ENCODE measurements at places on chromosomes 13 and 19.
A peak's percentile ranks its signal among the peaks of the same experiment; 100 is the strongest.

DNA sequence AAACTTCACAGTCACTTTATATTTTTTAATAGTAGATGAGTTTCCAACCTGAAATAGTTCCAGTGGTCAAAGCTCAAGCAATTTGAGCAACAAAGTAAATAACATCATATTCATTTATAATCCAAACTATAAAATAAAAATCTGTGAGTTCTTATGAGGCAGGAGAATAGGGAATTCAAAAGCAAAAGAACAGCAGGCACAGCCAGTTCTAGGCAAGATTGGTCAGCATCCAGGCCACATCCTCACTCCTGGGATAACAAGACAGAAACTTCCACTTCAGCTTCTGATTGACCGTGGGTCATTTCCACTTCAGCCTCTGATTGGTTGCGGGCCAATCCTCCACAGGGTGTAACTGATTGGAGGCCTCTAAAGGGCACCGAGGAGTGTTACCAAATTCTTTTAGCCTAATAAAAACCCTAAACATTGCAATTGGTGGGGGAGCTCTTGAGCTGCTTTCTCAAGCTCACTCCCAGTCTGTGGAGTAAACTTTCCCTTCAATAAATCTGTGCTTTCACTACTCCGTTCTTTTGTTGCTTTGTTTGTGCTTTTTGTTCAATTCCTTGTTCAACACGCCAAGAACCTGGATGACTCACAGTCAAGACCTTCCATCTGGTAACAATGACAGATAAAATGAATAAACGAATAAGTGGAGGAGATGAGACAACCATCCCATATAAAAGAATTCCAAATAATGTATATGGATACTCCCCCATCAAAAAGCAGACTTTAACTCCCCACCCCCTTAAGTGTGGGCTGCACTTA is 42.6 kb upstream of the AMER2 start:
- no peak for DNase-seq

DNA sequence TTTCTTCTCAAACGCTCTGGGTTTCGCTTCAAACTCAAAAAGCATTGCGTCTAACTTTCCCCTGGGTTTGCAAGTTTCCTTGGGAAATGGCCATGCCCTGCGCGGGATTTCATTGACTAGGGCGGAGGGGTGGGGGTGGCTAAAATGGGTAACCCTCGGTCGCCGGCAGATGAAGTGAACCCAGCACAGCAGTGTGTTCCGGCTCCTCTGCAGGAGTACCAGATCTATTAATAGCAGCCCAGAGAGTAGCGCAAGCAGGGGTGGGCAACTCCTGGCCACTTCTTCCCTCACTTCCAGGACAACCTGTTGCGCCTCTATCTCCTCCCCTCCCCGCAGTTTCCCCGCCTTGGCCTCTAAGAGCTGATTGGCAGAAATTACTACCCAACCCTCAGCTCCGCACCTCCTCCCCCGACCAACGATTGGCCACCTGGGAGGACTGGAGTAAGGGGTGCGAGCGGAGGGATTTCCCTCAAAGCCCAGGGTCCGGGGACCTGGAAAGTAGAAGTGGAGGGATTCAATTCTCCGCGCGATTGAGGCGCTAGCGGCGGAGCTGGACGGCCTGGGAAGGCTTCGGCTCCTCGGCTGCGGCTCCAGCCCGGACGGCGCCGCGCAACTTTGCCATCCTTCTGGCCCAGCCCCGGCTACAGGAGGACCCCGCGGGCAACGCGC is at the start of gene FREM2:
Gene FREM2, plus strand, starts transcription at position 501 of the 669 bp plus-strand sequence. CDS start 268 bp downstream, outside the sequence.
- DNase-seq = no peak

GRCh38 chr13:50357586-50358118 is 342.4 kb downstream of the KCNRG start:
- DNase-seq = no peak

DNA sequence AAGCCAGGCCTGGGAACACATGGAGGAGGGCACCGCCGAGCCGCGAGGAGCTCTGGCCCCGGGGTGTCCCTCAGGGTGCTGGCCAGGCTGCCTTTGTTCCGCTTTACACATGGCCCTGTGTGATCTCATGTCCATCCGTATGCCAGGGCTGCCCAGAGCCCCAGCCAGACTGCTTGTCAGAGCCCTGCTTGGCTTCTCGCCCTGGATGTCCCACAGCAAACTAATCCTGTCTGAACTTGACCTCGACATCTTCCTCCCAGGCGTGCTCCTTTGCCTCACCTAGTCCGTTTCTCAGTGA is 14.3 kb downstream of the BCKDHA start:
- no peak for DNase-seq

GRCh38 chr13:99617474-99618255 is 116.4 kb downstream of the TM9SF2 start:
- DNase-seq = no peak

- no peak for DNase-seq
These were observed 66.1 kb downstream of the ZNF93 start for GRCh38 chr19:19966862-19967261.

DNA sequence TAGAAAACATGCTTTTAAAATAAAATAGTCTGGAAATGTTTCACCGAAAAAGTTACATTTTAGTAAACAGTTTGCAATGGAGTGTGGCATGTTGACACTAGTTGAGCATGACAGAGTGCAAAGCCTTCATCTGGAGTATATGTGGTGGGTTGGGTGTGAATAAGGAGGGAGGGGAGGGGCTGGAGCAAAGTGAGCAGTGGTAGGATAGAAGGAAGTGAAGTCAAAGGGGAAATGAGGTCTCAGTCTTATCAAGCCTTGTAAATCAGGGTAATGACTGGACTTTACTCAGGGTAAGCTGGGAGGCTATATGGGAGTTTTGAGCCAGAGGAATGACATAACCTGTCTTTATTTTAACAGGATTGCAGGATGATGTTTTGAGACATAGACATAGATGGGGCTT is 222.8 kb downstream of the PCDH20 start:
- DNase-seq = no peak

DNA sequence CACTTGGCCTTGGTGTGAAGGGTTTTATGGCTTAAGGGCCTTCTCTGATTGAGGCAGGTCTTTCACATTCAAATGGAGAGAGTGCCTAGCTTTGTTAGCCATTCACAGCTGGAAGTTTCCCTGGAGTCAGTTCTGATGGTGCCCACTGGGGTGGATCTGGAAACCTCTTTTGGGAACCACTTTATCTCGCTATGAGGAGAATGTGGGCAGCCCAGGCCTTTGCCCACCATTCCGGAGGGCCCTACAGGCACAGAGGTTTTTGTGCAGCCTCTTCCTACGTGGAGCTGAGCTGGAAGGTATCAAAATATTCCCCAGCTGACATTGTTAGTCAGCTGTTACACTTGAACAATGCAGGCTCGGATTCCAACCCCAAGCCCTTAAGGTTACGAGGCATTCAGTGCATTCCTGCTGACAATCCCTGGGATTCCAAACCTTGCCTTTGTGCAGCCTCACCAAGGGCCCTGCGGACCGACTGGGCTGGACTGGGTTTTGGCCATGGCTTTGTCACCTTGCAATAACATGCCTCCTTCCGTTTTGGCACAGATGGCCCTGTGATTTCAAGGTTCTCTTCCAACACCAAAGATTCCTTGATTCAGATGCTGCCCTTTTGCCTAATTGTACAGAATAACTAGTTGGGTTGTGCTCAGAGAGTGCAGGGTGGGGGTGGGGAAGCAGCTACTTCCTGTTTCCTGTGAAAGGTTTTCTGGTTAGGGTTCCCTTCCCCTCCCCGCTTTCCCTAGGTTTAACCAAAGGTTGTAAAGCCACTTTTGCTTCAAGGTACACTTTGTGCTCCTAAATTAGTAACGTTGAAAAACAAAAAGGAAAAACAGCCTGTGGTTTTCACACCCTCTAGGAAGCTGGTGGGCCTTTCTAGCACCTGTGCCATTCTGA is 27.0 kb downstream of the SAE1 start:
- peak; percentile 21 for DNase-seq

DNA sequence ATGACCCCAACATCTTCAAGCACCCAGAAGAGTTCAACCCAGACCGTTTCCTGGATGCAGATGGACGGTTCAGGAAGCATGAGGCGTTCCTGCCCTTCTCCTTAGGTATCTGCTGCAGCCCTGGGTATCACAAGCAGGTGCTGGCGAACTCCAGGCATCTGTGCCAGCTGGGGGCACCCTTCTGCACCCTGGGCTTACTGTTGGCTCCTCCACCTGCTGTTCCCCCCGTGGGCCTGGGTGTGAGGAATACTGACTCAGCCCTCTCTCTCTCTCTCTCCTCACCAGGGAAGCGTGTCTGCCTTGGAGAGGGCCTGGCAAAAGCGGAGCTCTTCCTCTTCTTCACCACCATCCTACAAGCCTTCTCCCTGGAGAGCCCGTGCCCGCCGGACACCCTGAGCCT is 13.0 kb downstream of the CYP2S1 start:
- DNase-seq = peak; percentile 14

DNA sequence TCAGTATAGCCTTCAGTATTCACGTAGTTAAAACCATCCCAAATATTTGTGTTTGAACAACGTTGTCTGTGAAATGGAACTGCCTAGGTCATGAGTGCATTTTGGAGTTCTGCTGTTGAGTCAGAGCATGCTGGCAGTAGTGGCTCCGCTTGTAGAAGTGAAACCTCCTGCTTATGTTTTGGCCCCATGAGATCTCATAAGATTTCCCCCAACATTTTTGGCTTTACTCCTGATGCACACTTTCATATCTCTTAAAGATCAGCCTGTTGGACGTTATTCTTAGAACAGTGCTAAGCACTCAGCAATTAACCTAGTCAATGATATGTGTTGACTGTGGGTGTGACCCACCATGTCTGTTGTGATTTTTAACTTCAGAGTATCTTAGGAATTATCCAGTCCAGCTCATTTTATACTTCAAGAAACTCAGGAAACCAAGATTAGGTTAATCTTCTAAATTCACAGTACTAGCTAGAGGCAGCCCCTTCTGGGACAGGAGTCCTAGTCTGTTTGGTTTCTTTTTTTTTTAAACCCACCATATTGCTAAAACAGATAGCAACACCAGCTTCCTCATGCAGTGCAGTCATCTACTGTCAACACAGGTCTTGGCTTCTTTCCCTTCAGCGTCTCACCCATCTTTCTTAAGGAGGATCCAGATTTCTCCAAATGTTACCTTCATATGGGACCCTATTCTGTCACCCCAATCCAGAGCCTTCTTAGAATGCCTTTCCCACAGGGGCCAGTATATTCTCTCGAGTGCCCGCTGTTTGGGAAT is 26.2 kb downstream of the RAP2A start:
- no peak for DNase-seq

DNA sequence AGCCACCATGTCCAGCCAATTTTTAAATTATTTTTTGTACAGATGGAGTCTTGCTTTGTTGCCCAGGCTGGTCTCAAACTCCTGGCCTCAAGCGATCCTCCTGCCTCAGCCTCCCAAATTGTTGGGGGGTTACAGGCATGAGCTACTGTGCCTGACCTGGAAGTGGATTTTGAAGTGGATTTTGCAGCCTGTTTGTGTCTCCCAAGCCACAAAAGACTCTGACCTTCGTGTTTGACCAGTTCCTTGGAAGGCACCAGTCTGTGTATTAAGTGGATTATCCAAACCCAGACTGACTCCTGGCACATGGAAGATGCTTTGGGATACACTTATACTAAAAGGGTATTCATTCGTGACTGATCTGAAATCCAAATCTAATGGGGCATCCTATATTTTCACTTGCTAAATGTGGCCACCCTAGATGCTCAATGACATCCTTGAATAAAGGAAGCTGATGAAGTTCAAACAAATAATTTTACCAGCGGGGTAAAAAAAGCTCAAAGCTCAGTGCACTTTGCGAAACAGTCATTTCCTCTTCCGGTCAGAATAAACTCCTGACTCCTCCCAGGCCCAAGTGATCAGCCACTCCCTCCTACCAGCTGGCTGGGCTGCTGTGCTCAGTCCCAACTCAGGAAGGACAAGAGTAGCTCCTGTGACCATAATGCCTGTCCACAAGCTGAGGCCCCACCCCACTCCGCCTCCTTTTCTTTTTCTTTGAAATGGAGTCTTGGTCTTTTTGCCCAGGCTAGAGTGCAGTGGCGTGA is 32.6 kb upstream of the GATAD2A start:
- DNase-seq = peak; percentile 57

- DNase-seq = no peak
These were observed 4.2 kb upstream of the CDX2 start for GRCh38 chr13:27973291-27973690.

DNA sequence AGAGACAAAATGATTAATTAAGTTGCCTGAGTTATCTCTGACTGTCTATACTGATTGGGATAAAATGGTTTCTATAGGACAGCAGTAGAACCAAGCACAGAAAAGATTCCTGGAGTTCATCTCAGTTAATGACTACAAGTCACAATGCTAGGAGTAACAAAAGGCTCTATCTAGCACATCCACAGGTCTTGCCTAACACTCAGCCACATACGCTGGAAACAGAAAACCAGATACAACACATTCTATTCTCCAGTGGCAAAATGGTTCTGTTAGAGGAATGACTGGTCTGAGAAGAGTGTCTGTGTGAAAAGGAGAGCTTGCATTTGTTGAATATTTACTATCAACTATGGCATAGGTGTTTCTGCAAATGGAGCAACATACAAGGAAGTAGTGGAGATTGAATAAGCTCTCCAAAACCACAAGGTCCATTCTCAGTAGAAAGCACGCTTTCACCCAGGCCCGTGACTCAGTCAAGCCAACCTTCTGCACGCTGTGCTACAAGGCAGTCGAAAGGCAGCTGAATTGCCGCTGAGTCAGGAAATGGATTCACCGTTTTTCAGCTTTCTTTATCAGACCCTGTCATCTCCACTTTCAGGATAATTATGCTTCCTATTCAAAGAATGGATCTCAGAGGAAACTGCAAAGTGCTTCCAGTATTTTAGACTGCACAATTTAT is 761.5 kb downstream of the EFNB2 start:
- no peak for DNase-seq

DNA sequence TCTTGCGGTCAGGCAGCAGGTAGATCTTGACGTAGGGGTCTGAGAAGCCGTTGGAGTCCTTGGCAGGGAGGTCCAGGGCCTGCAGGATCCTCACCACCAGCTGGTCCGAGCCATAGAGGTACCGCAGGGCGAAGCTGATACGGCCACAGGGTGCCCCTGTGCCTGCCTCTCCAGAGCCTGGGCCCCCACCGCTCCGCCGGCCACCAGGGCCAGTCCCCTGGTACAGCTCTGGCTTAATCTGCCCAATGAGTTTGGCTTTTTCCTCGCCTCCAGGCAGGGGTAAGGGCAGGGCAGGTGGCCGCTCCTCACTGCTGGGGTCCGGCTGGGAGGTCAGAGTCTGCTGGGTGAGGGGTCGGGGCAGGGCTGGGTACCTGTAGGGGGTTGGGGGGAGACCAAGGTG is 9.9 kb downstream of the SYT3 start:
- no peak for DNase-seq

- no peak for DNase-seq
These were observed 65.5 kb downstream of the RASL11A start for GRCh38 chr13:27336014-27336673.
